Ureter (tissue), 1 donor: ENCODE measurements at places on chromosomes 4 and X. TPM values are rescaled to one million over a fixed set of nuclear protein-coding genes. Genes with fewer than 3 reads are reported as not detected.
A peak's percentile ranks its signal among the peaks of the same experiment; 100 is the strongest.

GRCh38 chrX:16081357-16081756 lies 42.0 kb upstream of the GRPR start:
- no peak for DNase-seq

DNA sequence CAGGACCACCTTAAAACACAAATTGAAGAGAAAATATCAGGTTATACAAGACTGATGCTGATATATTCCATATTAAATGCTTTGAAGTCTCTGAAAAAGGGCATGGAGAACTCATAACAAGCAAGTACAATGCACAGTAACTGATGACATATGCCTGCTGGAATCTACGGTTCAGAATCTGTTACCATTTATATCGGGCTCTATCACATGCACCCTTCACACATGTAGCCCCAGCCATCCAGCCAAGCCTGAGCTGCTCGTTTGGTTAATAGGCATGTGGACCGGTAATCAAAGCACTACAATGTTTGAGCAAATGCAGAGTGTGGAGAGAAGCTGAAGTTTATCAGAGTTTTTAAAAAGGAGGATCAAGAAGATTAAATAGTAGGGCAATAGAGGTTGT lies 11.8 kb downstream of the COMMD8 start:
- no peak for DNase-seq

- peak; percentile 62 for DNase-seq
Measured at GRCh38 chr4:3041192-3042142, 32.9 kb downstream of the HTT-AS start.

CT45A3 gene
- not detected for total RNA-seq
